CD4-positive, alpha-beta T cell treated with Interleukin-2 at 100 ng/mL for 4 hours (primary cell): ENCODE measurements at places on chromosomes 11 and 22.

DNA sequence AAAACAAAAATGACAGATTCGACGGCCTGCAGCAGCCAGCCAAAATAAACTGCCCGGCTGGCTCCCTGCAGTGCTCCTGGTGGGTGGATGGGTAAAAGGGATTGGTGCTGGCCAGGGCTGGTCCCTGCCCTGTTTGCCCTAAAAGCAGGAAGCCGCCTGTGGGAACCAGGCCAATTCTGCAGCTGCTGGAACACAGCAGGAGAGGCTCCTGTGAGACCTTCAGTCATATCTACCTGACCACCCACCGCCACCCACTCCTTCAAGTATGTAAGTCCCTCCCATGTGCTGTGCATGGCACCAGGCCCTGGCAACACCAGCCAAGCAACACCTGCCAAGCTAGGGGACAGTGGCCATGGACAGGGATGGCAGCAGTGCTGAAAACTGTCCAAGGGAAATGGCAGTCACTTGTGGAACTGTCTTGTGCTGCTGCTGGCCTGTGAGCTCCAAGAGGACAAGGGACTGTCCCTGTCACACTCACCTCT is 48.7 kb upstream of the ARFGAP3 start:
- no peak for DNase-seq

GRCh38 chr11:61921446-61921845 is 4.1 kb upstream of the RAB3IL1 start:
- no peak for DNase-seq

GRCh38 chr11:44814881-44815592 is 88.3 kb downstream of the TSPAN18 start:
- DNase-seq: no peak

DNA sequence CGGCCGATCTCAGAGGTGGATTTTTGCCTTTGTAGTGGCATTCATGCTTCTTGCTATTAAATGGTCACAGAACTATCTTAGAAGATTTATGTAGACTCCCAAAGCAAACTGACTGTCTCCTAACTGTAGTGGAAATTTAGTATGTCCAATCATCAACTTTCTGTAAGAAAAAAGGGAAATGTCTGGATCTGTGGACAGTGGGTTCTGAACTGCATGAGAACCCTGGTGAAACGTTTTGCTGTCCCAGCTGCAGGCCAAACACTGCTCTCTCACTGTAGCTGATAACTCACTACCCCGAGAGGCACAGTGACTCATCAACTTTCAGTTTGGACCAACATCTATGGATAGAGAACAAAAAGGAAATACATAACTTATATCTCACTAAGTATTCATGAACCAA is 387.1 kb downstream of the SOX6 start:
- no peak for DNase-seq

DNA sequence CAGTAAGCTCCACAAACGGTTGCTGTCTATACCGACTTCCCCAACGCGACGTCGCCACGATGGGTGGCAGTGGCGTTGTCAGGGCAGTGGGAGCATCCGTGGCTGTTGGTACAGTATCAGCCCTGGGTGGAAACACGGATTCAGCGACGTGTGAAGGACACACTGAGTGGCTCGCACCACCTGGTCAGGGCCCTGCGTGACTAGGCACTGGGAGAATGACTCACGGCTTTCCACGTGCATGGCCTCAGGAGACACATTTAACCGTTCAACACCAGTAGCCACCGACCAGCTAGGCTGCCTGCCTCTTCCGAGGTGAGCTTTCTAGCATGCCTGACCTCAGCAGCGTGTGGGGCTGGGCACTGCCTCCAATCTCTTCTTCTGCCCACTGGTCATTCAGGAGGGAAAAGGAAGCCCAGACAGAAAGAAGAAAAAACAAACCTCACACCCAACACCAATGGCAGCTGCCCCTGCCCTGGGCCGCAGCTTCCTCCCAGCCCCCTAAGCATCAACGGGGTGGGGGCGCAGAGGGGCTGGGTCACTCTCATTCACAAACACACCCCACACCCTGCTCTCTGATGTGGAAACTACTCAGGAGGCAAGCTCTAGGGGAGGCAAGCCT is 59.0 kb downstream of the MYH9 start:
- peak; percentile 43 for DNase-seq

DNA sequence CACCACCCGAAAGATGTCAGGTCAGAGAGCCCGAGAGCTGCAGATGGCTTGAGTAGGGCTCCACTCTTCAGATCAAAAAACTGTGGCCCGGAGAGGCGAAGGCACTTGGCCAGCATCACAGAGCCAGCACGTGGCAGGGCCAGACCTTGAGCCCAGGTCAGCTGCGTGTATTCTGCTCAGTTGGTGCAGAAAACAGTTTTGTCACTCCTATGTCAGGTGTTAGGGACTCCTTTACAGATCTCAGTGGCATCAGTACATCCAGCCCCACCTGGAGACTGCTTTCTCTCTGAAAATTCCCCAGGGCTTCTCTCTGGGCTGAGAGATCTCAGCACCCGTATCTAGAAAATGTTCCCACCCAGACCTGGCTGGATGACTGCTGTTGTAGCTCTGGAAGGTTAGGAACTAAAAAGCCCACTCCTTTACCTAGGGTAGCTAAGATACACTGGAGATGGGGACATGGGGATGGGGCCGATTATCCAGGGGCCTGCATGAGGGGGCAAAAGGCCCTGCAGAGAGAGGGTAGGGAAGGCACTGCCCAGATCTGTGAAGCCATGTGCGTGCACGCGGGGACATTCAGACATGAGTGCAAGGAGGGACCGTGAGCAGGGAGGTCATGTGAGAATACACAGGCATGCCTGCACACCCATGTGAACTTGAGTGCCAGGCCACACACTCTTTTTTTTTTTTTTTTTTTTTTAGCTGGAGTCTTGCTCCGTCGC is 3.4 kb downstream of the APOA1 start:
- no peak for DNase-seq

DNA sequence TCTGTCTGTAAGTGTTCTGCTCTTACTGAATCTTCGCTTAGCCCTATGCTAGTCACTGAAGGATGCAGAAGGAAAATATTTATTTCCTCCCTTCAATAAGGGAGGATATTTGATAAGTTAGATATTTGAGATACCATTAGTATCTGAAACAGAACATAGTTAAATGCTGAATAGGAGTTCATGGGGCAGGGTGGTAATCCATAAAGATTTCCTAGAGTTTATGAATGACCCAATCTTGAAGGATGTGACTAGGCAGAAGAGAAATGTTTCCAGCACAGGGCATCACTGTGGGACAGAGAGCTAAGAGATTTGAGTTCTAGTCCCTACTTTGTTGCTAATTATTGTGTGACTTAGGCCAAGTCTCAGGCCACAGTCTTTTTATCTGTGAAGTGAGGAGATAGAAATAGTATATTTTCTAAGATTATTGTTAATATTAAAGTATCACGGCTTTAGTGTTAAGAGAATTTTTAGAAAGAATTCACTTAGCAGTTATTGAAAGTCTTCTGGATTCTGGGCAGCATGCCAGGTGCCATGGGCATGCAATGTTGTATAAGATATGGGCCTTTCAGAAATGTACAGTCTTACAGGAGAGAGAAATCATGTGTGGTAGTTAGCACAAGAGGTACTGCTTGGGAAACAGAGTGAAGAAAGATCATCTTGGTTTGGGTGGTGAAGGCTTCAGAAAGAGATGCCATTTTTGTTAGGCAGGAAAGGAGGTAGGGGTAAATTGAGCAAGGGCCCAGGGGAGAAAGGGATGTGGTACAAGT is 24.0 kb downstream of the SWAP70 start:
- DNase-seq: no peak

- DNase-seq: no peak
Observed at GRCh38 chr22:43745411-43745770, 66.7 kb downstream of the EFCAB6 start.

DNA sequence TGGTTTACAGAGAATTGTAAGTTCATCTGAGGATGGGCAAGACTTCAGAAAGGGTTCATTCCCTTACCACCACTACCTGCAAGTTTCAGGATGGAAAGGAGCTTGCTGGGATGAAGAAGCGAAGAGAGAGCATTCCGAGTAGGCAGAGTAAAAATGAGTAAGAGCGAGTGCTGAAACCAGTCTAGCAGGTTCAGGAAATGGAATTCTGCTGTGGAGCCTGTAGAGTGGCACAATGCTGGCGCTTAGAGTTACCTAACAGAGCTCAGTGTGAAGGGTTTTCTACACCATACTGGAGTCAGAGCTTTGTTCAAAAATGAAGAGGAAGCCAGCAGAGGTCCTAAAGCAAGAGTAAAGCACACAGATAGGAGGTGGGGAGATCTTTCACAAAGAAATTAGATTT is 179.2 kb upstream of the ZC3H12C start:
- no peak for DNase-seq

DNA sequence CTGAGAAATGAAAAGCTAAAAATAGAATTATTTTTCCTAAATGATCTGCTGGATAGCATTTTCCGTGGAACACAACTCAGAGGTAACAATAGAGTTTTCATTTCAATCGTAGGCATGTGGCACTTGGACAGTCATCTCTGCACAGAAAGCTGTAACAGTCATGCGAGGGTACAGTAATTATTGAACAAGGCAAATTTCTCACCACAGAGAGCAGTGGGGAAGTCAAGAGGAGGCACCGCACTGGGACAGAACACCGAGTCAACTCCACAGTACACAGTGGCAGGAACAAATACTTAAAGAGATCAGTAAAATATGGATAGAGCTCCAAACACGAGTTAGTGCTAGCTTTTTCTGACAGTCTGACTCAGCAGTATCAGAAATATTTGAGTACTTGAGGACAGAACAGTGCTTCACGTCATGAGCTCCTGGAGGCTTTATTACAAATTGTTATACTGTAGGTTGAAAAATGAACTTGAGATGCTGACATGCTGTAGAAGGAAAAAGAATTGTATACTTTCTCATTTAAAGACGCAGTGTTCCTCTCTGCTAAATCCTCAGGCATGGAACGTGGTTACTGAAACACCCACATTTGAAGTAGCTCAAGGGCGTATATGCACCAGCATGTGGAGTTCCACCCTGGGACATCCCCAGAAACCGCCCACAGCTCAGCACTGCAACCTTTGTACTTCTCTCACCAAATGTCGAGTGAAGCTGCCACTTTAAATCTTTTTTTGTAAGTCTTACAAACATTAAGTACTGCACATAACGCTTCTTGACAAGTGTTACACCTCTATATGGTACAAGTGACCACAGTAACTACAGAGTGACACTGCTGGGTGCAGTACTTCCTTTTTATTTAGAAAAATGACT is 27.4 kb upstream of the YPEL1 start:
- peak; percentile 54 for DNase-seq

DNA sequence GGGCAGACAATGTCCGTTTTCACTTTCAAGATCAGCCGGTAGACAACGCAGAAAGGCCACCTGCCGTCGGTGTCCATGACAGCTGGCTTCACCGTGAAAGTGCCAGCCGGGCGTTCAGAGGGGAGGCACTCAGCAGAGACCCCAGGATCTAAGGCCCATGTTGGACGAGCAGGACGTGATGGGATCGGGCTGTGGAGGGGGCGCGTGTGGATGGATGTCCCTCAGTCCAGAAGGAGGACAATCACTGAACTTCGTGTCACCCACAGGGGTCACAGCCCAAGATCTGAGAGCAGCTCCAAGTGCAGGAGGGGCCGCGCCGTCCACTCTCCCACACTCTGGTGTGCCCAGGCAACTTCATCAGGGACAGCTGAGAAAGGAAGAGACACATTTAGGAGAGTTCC is 164.4 kb downstream of the BRD1 start:
- no peak for DNase-seq

DNA sequence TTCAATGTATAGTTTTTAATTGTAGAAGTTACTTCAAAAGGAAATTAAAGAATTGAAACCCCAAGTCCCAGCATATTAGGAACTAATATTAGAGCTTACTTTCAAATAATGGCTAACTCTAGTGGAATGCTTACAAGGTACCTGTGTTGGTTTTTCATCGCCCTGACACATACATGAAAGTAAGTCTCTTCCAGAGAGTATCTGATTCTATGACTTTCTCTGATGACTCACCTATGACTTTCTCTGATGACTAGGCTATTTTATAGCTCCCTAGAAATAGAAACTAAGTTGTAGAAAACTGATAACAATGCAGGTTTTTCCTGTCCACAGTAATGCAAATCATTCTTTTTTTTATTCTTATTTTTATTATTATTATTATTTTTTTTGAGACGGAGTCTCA is 33.6 kb upstream of the MMP7 start:
- DNase-seq: peak; percentile 37

DNA sequence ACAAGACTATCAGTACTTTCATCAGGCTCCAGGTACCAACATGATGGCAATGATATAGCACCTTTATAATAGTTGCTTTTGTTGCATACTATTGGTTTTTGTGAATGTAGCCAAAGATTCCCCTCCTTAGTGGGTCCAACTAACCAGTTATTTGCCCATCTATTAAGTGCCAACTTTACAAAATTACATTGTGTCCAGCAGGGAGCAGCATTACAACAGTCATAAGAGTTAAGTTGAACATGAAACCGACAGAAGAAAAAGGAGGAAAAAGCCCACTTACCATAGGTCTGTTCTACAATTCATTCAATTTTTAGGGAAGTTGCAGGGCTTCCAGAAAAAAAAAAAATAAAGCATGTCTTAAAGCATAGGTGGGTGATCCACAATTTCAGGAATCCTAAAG is 21.6 kb downstream of the IMMP1L start:
- DNase-seq: peak; percentile 21
